ENCODE measurements at places on chromosomes 5 and 9.

DNA sequence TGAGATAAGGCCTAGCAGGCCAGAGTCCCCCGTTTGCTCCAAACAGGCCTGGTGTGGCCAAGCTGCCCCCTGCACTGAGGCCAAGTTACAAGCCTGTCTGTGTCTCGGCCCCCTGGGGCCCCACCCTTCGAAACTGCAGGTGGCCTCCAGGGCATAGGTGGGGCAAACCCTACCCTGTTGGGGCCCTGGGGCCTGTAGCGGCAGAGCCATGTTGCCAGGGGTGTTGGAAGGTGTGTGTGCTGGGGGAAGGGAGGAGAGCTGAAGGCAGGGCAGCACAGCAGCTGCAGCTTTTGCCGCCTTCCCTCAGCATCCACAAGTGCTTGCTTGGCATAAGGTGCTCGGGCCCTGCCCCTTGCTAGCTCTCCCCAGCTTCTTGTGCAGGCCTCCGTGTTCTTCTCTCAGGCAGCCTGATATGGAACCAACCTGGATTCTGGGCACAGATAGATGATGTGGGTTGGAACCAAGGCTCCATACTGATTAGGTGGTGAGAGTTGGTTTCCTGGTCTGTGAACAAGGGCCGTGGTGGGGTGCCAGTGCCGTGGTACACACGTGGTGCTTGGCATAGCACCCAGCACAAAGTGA is 12.7 kb downstream of the IRF1 start:
- DNase-seq = no peak

- DNase-seq = no peak
Measured at GRCh38 chr5:38376404-38376803, 118.0 kb downstream of the EGFLAM start.

DNA sequence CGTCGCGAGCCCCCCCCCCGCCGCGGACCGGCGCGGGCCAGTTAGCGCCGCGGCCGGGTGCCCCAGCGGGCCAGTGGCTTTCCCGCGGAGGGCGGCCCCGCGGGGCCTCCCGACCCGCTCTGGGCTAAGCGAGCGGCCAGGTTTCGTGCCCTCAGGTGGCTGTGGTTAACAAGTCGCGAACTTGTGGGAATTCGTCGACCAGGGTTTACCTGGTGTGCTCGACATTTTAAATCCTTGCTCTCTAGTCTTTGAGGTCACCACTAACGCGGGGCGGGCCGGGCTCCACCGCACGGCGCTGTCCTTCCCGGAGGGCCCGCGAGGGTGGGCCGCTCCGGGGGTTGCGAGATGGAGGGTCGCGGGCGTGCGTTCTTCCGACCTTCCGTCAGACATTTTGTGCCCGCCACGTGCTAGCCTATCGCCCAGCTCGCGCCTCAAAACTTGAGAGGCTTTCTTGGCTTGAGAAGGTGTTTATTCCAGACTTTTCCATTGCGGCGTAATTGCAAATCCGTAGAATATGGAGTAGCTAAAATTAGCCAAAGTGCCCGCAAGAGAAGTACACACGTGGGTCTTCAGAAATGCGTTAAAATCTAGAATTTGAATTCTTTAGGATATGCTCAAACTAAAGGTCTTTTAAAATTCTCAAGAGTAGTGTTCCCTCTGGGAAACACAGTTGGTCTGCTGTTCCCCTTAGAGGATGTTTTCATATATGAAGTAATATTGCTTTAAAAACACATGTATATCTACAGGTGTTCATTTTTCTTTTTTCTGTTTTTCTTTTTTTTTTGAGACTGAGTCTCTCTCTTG is 2.1 kb downstream of the ANP32B start:
- peak; percentile 53 for DNase-seq

DNA sequence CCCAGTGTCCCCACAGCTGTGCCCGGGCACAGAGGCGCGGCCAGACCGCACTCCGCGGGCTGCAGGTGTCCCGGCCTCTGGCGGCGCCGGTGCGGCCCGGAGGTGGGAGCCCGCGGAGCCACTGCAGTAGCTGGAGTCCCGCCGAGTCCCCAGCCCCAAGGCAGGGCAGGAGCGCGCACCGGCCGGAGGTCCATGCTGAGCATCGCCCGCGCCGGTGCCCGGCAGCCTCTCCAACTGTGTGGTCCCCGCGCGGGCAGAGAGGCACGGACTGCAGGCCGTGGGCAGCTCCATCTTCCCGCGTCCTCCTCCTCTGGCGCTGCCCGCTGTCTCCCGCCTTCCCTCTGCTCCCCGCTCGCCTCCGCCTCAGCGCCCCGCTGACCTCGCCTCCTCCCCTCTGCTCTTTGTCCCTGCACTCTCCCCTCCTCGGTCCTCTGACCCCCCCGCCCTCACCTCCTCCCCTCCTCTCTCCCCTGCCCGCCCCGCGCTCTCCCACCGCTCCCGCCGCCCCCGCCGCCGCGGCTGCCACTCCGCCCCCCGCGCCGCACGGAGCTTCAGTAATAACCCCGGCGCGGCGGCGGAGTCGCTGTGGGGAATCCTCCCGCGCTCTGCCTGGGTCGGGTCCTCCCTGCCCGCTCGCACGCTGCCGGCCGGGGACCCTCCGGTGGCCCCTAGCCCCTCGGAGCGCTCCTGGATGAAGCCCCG is at the start of gene ADAMTS16:
TSS of gene ADAMTS16 (plus strand) at position 554 of the 702 bp plus-strand sequence. CDS start at position 692, 138 bp downstream.
- DNase-seq = no peak

- no peak for DNase-seq
Measured at GRCh38 chr9:111825468-111826145, 30.9 kb upstream of the SHOC1 start.

DNA sequence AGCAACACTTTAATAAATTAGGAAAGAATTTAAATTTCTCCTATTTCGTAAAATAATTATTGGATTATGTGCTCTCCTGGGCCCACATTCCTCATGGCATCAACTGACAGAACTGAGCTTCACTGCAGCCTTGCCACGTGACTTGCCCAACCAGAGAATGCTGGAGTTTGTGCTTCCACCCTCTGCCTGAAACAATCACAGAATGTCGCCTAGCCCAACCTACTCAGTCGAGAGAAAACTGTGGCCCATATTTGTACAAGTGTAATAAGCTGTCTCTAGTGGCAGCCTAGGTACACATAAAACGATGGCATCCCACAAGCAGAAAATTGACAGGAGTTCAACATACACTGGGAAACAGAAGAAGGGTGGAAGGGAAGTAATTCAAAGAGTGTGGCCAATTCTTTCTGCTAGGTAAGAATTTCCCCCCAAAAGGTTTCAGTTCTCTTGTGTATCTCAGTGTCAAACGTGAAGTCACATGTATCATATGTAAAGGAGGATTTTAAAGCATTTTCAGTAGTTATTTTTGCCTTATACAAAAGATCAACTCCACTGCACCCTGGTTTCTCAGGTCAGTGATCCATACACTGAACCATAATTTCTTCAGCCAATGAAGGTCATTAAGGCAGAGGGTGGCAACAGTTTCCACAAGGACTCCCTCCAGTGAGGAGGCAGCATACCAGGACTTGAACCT is 41.7 kb downstream of the ZNF608 start:
- no peak for DNase-seq

- DNase-seq = no peak
Measured at GRCh38 chr5:73296772-73297171, 123.8 kb downstream of the TMEM174 start.

GRCh38 chr5:30100148-30100713 is 1093.3 kb upstream of the CDH6 start:
- DNase-seq = no peak

DNA sequence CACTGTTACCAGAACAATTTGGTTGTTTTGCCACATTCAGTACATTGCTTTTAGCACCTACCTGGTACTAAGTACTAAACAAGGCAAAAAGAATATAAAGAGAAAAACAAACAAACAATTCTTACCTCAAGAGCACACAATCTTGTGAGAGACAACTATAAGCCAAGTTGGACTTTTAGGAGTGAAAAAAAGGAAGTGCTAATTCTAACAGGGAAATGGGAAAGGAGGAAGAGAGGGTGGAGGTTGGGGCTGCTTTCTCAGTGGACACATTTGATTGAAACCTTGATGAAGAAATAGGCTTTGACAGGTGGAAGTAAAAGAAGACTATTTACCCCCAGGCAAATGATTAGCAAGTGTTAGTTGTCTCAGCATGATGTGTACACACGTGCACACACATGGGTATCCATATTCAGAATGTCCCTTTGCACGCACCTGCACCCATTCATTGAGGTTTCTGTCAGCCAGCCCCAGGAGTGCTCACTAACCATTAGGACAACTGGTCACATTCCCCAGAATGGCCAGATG is 302.6 kb downstream of the ACTL7B start:
- no peak for DNase-seq

DNA sequence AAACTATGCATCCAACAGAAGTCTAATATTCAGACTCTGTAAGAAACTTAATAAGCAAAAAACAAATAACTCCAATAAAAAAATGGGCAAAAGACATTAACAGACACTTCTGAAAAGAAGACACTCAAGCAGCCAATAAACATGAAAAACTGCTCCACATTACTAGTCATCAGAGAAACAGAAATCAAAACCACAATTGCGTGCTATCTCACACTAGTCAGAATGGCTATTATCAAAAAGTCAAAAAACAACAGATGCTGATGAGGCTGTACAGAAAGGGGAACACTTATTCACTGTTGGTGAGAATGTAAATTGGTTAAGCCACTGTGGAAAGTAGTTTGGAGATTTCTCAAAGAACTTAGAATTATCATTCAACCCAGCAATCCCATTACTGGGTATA is 101.2 kb upstream of the TRIM32 start:
- no peak for DNase-seq

DNA sequence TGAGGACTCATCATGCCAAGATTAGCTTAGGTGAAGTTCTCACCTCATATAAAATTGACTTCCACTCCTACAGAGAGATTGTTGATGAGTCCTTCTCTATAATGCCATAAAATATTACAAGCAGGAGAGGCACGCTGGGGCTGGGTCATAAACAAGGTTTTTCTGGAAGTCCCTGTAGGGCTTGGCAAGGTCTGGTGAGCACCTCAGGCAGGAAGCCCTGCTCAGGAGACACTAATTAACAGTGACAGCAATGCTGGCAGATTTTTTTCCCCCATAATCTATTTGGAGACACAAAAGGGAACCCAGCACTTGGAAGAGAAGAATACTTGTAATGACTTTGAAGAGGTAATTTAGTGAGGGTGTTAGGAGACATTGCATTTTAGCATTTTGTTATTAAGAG is 118.7 kb downstream of the DIRAS2 start:
- DNase-seq = no peak

DNA sequence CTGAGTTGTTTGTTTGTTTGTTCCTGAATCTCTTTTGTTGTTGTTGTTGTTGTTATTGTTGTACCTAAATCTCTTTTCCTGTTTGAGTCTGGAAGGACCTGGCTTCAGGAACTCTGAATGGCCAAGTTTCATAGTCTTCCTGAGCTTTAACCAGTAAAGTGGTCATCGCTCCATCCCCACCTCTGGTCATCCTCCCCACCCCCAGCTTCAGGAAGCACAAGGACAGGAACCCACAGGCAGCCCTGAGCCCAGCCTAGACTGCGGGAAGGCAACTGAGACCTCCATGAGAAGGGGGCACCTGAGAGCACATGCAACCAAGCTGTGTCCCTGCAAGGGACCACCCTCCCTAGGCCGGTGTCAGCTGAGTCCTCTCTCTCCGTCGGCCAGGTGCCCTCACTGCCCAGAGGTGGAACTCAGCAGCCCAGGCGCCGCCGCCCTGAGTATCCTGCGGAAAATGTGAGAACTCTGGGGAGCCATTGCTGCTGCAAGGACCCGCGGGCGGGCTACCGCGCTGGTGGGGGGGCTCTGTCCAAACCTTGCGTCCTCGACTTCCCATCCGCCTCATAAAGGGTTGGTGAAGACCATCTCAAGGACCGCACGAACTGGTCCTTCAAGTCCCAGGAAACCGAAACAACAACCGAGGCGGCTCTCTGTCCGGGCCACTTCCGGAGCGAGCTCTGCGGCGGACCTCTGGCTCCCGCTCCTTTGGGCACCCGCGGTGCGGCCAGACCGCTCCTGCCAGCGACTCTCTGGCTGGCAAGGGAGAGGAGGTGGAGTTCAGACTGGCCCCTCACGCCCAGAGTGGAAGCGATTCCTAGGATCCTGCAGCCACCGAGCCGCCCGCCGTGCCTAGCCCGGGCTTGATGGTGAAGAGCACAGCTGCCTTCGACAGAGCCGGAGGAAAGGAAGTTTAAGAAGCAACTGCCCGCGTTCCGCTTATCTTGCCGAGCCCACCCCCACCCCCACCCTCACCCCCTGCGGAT is 4.2 kb downstream of the BARX1 start:
- no peak for DNase-seq

DNA sequence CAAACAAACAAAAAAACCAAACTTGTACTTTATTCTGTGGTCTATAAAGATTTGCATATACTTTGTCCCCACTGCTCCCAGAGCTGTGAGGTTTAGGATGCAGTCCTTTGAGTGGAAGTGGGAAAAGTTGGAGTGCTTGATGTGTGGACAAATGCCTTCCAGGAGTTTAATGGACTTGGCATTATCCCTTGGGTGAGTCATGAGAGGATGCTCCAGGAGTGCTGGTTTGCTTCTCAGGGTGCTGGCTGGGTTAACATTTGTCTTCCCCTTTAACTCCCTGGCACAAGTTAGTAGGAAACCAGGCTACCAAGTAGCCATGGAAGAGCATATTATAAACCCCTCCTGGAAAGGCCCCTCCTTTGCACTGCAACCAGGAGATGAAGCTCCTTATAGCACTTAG is 417.4 kb upstream of the RIOK2 start:
- no peak for DNase-seq

DNA sequence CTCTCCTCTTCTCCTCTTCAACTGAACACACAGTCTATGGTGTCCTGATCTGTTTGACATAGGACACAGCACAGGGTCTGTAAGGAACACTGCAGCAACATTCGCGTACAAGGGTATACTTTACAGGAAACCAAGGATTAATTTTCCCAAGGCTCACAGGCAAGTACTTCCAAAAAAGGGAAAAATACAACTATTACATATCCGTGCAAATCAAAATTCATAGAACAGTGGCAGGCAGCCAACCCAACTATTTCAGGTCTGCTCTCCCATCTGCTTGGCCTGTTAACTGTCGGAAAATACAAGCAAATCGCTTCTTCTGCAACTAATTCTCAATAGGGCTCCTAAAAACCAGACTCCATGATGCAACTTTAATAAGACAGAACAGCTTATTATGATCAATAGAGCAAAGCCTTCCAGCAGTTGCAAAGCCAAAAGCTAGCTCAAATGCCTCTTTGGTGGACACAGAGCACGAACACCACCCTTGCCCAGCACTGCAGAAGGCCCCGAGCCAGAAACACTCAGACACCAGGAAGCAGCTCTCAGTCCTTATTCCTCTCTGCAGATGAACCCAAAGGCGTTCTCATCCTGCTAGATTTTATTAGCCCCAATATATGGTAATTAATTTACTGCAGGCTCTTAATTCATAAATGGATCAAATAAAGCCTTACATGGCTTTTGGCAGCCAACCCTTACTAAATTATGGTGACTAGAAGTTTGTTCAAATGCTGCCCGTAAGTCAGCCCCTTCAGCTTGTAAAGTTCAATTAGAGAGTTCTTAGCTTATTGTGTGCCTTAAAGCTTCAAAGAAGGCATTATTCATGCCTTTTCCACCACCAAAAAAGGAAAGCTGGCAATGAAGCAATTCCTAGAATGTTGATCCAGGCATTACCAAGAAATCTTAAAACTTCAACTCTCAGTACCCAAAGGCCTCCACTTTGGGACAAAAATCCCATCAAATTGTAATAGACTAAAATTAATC is 68.8 kb downstream of the ZNF608 start:
- no peak for DNase-seq

Measured in central memory CD4-positive, alpha-beta T cell (primary cell).